Fibroblast of upper back skin (primary cell): ENCODE measurements at places on chromosomes 3 and 15.
A peak's percentile ranks its signal among the peaks of the same experiment; 100 is the strongest.

- peak; percentile 11 for DNase-seq
These were observed 104.0 kb downstream of the NR1I2 start for GRCh38 chr3:119885746-119886530.

- peak; percentile 89 for DNase-seq
These were observed 65.8 kb downstream of the PDE8A start for GRCh38 chr15:85047271-85047948.

DNA sequence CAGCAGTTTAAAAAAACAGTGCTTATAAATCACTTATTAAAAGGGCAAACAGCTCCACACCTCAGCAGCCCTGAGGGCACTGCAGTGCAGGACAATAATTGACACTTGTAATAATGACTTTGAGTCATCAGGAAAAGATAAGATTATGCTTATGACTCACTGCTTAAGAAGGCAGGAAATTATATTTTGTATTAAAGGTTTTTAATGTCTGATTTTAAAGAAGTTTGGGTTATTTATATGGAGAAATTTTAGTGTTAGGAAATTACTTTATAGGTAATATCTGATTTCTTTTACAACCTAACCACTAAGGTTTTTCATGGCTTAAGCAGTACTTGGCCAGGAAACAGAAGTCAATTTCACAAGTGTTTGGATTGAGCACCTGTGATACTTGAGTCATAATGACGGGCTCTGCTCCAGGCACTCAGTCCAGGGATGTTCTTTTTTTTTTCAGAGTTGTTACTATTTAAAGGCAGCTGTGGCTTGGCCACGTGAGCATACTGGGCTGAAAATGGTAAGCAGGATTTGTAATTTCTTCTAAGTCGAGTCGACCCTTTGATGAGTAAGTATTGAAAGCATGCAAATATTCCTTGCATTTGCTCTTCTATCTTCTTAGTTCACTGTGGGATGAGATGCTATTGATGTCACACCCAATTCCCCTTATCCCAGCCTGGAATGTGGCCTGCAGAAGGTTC, 21.6 kb upstream of the SLC6A20 start:
- DNase-seq: peak; percentile 97

DNA sequence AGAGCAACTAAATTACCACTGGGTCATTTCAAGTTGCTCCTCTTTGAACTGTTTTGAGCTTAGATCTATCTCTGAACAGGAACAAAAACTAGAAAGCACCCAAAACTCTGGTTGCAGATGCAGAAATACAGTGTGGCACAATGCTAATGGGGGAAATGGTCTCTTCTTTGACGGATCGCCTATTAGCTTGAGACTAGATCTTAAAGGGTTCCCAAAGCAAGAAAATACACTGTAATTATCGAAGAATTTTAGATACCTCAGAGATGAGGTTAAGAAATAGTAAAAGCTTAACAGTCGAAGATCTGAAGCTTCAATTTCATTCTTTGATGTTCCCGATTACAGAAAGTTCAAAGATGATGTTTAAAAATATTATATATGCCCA, 818 bp downstream of the PPP1R2 start:
- no peak for DNase-seq
